ENCODE measurements at places on chromosomes 11 and 22. TPM values are rescaled to one million over a fixed set of nuclear protein-coding genes. Genes with fewer than 3 reads are reported as not detected.
A peak's percentile ranks its signal among the peaks of the same experiment; 100 is the strongest.

DNA sequence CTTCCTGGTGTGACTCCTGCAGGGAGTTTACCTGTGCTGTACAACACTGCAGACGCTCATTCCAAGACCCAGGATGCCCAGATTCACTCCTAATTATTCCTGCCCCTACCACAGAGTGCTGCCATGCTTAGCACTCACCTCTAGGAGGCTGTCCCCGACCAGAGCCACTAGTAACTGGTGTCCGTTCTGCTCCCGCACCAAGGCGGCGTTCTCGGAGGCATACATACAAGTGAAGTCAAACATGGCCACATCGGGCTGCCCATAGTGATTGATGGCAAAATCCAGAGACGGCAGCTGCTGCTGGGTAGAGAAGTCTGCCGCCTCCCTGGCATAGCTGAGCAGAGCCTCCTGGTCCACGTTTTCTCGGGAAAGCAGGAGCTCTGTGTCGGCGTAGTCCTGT, 122.3 kb upstream of the BID start:
- DNase-seq: no peak

- DNase-seq: peak; percentile 26
These were observed 41.8 kb upstream of the AMPD3 start for GRCh38 chr11:10413268-10413667.

GRCh38 chr11:62069374-62069773, 54.4 kb upstream of the INCENP start:
- no peak for DNase-seq

FAM181B gene
- not detected for total RNA-seq

GRCh38 chr11:72727521-72727920, 24.7 kb downstream of the ARAP1 start:
- no peak for DNase-seq

PRR33 gene
- not detected for total RNA-seq

DNA sequence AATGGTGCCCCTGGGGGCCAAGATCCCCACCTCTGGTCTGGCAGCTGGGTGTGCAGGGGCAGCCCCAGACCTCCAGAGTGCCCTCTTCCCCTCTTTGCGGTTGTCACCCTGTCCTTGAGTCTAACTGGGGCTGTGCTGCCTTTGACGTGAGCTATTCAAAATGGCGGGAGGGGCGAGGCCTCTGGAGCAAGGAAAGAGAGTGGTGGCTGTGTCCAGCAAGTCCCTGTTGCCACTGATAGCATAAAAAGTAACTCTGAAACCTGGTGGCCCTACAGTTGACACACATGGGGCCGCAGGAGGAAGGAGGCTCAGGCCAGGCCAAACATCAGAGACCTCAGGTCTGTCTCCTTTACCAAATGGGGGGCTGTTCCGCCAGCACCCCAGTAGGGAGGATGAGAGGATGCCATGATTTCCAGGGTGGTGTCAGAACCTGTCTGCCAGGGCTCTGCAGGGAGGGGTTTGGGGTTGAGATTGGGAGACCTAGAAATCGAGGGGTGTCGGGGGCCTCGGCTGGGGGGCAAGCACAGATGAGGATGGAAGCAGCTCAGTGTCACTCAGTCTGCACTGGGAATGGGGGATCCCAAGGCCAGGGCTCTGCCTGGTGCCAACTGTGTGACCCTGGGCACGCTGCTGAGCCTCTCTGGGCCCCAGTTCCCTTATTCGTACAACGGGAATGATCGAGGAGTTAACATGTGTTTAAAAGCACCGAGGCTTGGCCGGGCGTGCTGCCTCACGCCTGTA, 49.2 kb upstream of the KCNQ1OT1 start:
- DNase-seq: no peak

GRCh38 chr11:66541892-66542291, 4.0 kb downstream of the ZDHHC24 start:
- DNase-seq: no peak

DNA sequence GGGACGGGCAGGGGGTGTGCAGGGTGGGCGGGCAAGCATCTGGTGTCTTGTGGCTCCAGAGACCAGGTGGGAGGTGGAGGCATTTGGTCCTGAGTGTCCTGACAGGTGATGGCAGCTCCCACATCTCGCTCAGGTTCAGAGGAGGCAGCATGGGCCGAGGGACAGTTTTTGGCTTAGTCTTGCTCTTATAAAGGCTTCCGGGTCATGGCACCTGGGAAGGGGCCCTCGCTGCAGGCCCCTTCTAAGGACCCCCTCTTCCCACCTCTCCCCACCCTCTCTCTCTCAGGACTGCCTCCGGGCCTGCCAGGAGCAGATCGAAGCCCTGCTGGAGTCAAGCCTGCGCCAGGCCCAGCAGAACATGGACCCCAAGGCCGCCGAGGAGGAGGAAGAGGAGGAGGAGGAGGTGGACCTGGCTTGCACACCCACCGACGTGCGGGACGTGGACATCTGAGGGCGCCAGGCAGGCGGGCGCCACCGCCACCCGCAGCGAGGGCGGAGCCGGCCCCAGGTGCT, 9.9 kb downstream of the CCND1 start:
- DNase-seq: no peak

- DNase-seq: no peak
These were observed 88.6 kb upstream of the KCNQ1OT1 start for GRCh38 chr11:2788168-2789071.

MMP27 gene
- not detected for total RNA-seq

- no peak for DNase-seq
These were observed 175.2 kb downstream of the NELL1 start for GRCh38 chr11:20844630-20845029.

DNA sequence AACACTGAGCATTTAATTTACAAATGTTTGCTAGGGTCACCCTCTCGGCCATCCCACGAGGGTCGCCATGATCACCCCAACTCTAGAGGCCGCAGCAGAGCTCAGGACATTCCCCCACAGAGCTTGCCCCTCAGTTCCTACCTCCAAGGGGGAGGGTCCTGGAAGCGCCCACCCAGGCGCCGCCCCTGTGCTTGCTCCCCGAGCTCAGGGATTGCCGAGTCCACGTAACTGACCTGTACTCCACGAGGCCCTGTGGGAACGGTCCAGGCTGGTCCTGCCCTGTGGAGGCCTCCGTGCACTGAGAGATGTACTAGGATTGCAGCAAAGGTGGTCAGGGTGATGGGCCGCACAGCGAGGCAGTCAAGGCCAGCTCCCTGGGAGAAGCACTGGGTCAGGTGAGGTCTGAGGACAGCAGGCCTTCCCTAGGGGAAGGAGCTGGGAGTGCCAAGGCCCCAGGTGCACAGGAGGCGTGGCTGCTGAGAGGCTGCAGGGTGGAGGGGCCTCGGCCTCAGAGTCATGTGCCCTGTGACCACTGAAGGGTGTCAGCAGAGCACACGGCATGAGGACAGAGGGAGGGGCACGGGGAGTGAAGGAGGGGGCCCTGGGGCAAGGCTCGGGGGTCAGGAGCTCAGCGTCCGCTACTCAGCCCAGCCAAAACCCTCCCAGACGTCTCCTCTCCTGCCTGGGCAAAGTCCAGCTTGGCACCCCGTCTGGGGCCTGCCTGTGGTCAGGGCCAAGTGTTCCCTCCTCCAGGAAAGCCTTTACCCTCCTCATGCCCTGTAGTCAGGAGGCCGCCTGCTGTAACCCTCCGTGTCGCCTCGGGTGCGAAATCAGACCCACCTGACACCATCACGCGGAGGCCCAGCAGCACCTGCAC, 2.4 kb upstream of the MIOX start:
- DNase-seq: no peak

CXCR5 gene
- total RNA-seq: not detected

TMEM151A gene
- total RNA-seq: not detected

GRCh38 chr22:19966908-19967750, 25.5 kb upstream of the TXNRD2 start:
- DNase-seq: no peak

DNA sequence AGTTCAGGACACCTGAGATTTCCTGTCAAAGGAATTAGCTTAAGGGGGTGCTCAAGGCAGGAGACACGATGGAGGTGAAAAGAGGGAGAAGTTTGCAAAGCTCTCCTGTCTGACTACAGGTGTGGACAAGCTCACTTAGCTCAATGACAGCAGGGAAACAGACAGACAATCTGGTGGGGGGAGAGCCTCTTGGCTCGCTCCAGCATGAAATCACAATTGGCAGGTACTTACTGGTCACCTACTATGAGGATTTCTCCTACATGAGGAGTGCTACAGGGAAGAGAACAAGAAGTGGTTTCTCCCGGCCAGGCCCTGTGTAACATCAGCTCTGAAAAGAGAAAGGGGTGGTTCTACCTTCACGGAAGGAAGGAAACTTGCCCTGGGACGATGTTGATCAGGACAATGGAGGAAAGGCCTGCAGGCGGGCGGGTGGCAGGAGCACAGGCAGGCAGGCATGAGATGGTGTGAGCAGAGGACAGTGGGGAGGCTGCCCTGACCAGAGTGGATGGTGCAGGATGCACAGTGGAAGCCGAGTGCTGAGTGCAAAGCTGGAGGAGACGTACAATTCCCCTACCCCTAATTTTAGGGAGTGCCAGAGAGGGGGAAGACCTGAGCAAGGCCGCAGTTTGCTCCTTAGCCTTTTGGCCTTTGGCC, 57.9 kb upstream of the CRTAM start:
- DNase-seq: no peak

GRCh38 chr11:100340466-100341319, 346.4 kb upstream of the ARHGAP42 start:
- DNase-seq: no peak

DGCR6 gene
- total RNA-seq: 0.57 TPM

DNA sequence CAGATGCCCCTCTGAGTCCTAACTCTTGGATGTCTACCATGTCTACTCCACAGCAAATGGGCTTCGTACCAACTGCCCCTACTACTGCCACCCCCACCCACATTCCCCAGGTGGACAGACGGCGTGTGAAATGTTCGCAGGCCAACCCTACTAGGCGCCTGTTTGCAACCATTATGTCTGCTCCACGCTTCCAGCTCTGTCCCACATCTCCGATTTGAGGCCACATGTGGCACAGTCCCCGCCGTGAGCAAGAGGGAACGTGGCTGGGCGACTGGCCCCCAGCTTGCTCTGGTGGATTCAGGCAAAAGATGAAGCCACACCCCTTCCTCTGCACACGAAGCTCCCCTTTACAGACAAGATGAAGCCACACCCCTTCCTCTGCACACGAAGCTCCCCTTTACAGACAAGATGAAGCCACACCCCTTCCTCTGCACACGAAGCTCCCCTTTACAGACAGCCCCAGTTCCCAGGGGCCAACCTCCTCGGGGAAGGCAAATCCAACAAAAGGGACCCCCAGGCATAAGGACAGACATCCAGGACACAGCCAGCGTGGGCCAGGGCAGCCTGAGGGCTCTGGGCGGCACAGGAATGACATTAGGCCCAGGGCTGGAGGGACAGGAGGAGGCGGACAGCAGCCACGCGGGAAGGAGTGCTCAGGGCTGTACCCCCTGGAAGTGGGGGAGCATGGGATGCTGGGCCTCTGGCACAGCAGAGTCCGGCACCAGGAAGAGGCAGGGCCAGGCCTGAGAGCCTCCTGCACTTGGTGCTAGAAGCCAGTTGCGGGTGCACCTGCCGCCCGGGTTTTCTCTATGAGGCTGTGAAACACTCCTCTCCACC, 106.2 kb downstream of the SHANK2 start:
- DNase-seq: no peak

SLN gene
- total RNA-seq: 0.17 TPM

GGTLC3 gene
- total RNA-seq: not detected

CHRM1 gene
- total RNA-seq: not detected

GRCh38 chr11:32006799-32007388, 84.0 kb upstream of the RCN1 start:
- peak; percentile 52 for DNase-seq

DNA sequence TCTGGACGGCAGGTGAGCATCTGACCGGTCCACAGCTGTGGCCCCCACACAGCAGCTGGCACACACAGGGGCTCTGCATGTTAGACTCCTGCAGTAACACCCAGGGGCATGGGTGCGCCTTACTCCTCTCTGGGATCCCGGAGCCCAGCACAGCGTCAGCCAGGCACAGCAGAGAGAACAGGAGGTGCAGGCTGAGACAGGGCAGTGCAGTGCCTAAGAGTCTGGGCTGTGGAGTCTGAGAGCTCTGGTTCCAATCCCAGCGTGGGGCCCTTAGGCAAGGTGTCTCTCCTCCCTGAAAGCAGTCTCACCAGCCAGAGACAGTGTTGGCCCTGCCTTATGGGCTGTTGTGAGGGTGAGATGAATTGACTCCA, 2.3 kb downstream of the NUDT8 start:
- no peak for DNase-seq

- DNase-seq: no peak
These were observed at the start of gene CPT1B for GRCh38 chr22:50577987-50578775. Gene CPT1B (minus strand): TSS chr22:50578427. CDS start chr22:50577915, 512 bp downstream.

DNA sequence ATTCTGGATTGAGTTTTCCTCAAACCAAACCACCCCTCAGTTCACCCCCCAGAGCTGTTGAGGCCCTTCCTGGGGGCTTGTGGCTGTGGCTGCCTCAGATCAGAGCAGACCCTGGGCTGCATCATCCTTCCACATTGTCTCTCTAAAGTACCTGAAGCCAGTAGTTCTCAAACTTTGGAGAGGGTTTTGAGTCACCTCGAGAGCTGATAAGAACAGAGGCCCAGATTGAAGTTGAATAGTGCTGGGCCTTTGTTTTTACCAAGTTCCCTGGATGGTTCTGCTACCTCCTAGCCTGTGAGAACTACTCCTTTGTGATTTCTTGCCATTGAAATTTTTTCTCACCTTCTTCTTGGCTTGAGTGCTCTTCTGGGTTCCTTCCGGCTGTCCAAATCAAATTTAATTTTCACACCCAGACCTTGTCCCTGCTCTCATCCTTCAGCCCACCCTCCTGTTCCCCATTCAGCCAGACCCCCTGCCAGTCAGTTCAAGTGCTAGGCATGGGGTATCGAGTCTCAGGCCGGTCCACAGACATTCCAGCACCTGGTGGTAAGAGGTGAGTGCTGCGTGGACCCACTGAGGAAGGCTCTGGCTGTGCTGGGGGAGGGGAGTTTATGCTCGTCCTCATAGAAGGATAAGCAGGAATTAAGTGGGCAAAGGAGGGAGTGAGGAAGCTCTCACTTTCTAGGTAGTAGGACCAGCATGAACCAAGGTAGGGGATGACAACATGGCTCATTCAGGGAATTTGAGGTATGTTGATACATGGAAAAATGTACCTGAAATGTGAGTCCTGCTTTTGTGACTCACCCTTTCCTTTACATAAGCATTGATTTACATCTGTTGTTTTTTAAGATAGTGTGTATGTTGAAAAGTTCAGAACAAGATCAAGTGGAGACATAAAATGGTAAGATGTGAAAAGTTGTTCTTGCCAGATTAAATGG, 116.5 kb downstream of the PTPRJ start:
- DNase-seq: no peak

ADAMTS8 gene
- not detected for total RNA-seq

DNA sequence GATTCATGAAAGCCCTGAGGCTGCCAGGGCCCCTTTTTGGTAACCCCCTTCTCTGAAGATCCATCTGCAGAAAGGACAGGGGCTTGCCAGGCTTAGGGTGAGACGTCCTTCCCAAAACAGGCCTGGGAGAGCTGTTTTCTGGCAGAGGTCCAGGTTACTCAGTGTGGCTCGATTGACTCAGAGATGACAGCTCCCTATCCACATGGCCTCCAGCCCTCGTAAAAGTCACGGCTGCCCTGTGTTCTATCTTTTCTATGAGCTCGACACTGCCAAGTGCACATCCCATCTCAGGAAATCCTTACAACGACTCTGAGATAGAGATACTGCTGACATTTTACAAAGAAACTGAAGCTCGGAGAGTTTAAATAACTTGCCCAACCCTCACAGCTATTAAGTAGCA, 20.4 kb downstream of the ADAMTS8 start:
- peak; percentile 68 for DNase-seq

KRTAP5-9 gene
- total RNA-seq: not detected
